Naive thymus-derived CD8-positive, alpha-beta T cell (primary cell): ENCODE measurements at places on chromosomes 13 and 19.

DNA sequence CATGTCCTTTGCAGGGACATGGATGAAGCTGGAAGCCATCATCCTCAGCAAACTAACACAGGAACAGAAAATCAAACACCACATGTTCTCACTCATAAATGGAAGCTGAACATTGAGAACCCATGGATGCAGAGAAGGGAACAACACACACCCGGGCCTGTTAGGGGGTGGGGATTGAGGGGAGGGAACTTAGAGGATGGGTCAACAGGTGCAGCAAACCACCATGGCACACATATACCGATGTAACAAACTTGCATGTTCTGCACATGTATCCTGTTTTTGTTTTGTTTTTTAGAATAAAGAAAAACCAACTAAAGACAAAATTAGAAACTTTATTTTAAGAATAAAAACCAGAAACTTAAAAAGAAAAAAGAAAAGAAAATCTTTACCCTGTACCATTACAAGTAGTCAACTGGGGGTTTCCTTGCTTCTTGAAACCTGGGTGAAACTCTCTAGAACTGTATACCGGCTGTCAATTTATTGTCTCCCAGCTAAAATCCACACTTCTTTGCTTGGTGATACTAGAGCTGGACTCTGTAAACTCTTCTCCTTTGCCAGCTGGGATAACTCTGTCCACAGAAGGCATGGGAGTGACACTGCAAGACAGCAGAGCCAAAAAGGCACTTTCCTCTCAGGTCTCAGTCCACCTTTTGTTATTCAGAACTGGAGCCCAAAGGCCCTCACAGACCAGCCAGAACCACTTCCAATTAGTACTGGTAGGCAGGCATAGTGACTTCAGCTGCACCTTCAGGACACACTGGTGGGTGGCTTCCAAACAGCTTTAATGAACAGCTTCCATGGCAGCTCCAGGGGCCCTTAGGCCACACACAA lies 9.0 kb downstream of the MICU2 start:
- DNase-seq = no peak

- DNase-seq = no peak
Measured at GRCh38 chr13:97228850-97229521, 6.9 kb downstream of the MBNL2 start.

DNA sequence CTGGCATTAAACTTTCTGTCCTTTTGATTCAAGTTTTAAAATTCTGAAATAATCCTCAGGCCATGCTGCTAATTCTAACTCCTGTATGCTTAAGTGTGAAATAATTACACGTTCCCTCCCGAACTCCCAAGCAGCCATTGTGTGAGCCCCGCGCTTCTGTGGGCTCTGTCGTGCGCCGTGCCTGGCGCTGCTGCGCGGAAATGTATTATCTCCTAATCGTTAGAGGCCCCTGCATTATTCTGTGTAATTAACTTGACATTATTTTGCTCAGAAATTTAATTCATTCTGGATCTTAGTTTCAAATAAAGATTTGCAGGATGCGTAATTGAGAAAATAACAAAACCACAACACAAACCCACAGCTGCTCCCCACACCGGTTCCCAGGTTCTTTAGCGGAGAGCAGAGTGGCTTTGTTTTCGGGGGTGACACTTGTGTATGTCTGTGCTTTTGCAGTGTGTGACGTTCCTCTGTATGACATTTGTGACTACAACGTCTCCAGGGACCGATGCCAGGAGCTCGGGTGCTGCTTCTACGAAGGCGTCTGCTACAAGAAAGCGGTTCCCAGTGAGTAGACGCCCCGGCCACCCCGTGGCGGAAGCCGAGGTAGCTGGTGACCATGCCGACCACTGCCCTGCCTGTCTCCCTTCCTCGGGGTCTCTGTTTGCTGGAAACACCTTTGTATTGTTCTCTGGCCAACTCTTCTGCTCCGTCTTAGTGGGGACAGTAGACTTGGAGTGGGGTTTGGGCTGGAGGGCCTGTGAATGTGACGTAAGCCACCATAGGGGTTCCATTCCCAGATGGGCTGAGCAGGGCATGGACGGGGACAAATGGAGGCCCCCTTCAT lies 7.5 kb downstream of the TEX29 start:
- no peak for DNase-seq

- DNase-seq = no peak
Measured at GRCh38 chr13:51518827-51519226, 65.4 kb upstream of the WDFY2 start.

DNA sequence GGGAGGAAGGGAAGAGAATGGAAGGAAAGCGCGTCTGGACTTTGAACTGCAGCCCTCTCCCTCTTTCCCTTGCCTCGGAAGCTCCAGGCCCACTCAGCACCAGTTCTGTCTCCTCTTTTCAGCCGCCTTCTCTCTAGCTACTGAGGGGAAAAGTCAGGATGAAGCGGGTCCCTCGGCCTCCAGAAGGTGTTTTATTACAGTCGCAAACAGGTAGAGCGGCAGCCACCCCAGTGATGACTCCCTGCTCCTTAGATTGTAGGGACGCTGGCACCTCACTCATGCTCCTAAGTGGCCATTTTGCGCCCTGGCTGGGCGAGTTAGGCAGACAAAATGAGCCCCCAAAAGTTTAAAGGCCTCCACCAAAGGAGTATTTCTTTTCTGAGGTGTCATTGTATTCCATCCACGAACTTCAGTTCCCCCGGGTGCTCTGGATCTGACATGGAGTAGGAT lies 954 bp upstream of the STK24 start:
- no peak for DNase-seq

GRCh38 chr13:44096901-44097300 lies 217.2 kb downstream of the LACC1 start:
- no peak for DNase-seq

- DNase-seq = no peak
Measured at GRCh38 chr13:31014456-31014855, 82.0 kb downstream of the TEX26 start.

DNA sequence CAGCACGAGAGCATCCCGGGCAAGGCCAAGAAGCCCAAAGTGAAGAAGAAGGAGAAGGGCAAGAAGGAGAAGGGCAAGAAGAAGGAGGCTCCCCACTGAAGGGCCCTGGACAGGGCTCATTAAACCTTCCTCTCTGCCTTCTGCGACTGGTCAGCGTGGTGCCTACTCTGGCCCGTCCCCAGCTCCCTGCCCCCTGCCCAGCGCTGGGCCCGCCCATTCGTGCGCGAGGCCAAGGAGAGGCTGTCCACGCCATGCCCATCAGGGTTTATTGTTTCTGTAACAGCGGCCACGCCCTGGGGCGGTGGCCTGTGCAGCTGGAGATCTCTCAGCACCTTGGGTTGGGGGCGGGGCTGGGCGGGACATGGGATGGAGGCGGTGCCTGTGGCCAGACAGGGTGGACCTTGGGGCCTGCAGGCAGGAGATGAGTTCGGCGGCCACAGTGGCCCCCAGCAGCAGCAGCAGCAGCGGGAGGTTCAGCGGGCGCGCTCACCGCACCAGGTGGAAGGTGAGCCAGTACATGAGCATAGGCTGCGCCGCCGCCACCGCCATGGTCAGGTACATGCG lies 897 bp downstream of the C19orf33 start:
- no peak for DNase-seq

- DNase-seq = no peak
Measured at GRCh38 chr13:72638059-72638815, 89.2 kb downstream of the MZT1 start.

GRCh38 chr13:85080691-85081090 lies 718.5 kb downstream of the SLITRK6 start:
- DNase-seq = no peak

DNA sequence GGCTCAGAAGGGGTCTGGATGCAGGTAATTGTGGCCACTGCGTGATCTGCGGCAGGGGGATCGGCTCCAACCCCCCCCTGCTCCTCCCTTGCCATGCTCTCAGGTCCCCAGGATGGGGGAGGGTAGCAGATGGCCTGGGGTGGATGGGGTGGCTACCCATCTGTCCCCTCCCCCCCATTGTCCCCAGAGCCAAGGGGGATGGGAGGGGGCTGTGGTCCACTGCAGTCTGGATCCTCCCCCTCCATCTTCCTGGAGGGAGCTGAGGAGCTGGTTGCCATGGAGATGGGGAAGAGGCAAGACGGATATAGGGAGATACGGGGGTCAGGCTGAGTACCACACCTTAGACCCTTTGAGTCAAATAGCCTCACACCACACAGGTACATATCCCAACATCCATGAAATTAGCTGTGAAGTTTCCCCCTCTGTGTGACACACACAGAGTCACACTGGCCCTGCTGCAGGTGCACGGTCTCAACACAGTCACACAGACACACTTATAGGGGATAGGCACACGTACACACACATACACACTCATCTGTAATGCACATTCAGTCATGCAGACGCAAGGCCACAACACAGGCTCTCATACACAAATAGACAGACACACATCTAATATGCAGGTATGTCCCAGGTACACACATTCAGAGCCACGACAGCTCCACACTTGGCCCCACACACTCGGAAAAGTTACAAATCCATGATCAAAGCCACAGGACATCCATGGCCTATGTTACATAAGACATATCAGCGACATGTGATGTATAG lies 1.8 kb upstream of the NOVA2 start:
- DNase-seq = no peak

GRCh38 chr19:40827386-40828247 lies 22.6 kb downstream of the CYP2A6 start:
- DNase-seq = no peak

DNA sequence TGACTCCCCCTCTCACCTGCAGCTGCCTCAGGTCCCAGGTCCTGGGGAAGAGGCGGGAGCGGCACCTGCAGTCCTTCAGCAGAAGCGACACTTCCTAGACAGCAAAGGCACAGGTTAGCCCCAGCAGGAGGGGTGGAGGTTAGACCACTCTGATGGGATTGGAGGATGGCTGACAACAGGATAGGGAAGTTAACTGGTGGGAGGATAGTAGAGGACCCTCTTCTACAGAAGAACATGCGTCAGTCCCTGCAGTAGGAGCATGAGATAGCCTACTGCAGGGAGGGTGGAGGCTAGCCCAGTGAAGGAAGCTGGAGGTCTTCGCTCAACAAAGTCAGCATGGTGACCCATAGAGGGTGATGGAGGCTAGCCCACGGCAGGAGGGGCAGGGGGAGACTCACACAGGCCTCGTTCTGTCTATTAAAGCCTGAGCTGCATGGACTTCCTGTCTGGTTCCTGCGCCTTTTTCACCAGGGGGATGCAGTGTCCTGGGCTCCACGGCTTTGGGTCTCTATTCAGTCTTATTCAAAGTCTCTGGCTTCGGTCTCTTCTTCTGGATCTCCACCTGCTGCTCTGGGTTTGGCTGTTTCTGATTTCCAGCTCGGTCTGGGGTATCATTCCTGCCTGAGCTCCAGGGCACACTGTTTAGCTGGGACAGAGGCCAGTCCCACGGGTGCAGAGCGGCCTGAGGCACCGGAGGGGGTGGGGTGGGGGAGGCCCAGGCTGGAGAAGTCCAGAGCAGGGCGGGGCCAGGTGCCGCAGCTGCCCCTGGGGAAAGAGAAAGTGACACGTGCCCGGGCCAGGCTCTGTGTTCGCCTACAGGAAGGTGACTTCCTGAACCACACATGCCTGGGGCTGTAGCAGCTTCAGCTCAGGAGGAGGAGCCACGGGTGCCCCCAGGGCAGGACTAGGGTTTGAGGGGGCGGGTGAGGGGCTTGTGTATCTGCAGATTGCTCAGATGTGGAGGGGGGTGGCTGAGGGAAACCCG lies 7.3 kb downstream of the IFNL3 start:
- DNase-seq = peak; percentile 25

- DNase-seq = no peak
Measured at GRCh38 chr19:1503089-1503924, 9.5 kb downstream of the ADAMTSL5 start.

DNA sequence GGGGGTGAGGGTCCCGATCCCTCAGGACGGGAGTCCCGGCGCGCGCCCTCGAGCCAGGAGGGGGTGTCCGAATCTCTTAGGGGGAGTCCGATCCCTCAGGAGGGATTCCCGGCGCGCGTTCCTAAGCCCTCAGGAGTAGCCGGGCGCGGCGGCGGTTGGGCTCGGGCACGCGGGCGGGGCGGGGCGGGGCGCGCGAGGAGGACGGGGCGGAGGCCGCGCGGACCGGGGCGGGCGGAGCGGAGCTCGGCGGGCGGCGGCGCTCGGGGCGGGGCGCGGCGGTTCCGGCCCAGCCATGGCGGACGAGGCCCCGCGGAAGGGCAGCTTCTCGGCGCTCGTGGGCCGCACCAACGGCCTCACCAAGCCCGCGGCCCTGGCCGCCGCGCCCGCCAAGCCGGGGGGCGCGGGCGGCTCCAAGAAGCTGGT lies at the start of gene CUL4A:
Gene CUL4A, plus strand, starts transcription at position 278 of the 423 bp plus-strand sequence. Its CDS starts 15 bp downstream, at position 293.
- peak; percentile 67 for DNase-seq

DNA sequence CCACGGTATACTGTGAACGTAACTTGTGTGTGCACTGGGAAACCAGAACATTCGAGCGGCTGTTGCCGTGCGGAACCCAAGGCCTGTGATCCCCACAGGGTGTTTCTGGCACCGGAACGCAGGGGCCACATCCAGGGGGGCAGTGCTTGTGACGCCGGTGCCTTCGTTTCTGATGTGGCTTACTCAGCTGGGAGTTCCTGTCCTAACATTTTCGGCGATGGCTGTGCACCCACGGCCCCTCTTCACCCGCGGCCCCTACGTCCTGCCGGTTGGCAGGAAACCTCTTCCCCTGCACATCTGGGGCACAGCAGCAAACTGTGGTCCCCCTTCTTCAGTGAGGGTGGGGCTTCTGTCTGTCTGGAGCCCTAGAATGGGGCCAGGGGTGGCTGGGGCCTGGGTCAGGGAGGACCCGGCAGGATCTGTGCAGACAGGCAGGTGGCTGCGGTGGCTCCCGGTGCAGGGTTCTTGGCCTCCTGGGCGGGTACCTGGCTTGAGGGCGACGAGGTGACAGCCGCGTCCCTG lies 26.2 kb downstream of the CSNK1G2 start:
- DNase-seq = peak; percentile 21

DNA sequence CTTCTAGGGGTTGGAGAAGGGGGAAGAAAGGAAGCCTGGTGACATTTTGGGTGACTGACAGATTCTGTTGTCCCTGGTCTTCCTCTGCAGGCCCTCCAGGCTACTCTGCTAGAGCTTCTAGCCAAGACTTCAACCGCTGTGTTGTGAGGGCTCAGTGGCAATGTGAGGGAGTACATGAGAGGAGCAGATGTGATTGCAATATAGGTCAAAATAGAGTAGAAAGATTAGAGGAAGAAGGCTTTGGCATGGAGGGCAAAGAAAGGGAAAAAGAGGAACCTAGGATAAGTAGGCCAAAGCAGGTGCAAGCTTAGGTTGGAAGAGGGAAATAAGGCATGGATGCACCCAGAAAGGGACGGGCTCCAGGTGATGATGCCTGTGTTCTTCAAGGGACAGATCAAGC lies 216.9 kb downstream of the RGCC start:
- DNase-seq = no peak

- DNase-seq = no peak
Measured at GRCh38 chr19:15788594-15789270, 1.3 kb downstream of the OR10H5 start.
